ENCODE measurements at places on chromosomes 3 and 15.

- no peaks in the 10 kb centered on the region for H3K36me3 ChIP-seq
- no peaks in the 10 kb centered on the region for H3K27me3 ChIP-seq
- no peak for DNase-seq
These were observed 387.9 kb downstream of the ZIC1 start for GRCh38 chr3:147797095-147797494.

DNA sequence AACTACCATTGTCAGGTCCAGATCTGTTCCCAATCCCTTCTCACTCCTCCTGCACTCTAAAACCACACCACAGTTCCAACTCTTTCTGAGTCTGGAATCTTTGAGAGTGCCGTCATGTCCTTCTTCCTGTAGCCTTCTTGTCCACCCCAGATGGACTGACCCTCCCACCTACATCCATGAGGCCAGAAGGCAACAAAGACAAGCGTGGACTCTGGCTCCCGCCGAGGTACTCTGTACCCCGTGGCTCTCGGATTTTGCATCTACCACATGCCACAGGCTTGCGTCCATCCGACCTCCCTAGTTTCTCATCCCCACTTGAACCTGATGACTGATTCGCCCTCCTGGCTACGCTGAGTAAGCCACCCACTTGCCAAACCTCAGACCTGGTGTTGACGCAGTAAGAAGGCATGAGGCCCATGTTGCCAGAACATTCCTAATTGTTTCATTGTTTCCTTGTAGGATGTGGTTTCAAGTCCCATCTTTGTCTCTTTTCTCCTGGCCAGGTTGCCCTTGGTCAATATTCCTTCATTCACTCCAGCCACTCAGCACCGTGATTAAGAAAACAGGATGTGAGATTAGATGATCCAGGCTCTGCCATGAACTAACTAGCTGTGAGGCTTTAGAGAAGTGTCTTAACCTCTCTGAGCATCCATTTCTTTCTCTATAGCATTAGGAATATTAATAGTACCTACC lies 1.1 kb upstream of the ZBTB38 start:
- H3K27me3 ChIP-seq = no peaks in the 10 kb centered on the region
- H3K4me1 ChIP-seq = peaks cover 47% of the 10 kb centered on the region
- H3K4me3 ChIP-seq = peak overlapping the region; percentile 56
- peak overlapping the region; percentile 100 for H3K27ac ChIP-seq
- peak; percentile 99 for DNase-seq
- H3K36me3 ChIP-seq = no peaks in the 10 kb centered on the region

- H3K4me1 ChIP-seq = peaks cover 28% of the 10 kb centered on the region
- H3K27me3 ChIP-seq = no peaks in the 10 kb centered on the region
- no peaks in the 10 kb centered on the region for H3K36me3 ChIP-seq
These were observed 56.5 kb upstream of the FNDC3B start for GRCh38 chr3:171982828-171983227.

DNA sequence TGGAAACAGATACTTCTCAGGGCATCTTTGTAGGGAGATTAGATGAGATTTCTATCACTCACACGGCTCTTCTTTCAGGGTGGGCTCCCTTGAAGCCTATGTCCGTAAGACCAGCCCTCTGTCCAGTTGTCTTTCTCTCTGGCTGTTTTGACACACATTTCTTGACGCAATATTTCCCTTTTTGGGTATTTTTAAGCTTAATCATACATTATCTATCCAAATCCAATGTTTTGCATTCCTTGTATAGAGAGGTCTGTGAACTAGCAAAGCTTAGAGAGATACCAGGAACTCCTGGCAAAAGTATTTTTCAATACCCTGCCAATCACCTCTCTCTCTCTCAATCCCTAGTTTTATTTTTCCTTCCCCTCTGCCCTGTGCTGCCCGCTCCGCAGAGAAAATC lies 79.3 kb downstream of the EOMES start:
- no peak overlapping the region for H3K27ac ChIP-seq
- peaks cover 12% of the 10 kb centered on the region for H3K4me1 ChIP-seq
- H3K27me3 ChIP-seq = no peaks in the 10 kb centered on the region
- no peaks in the 10 kb centered on the region for H3K36me3 ChIP-seq
- no peak overlapping the region for H3K4me3 ChIP-seq

- H3K4me3 ChIP-seq = no peak overlapping the region
- peaks cover 14% of the 10 kb centered on the region for H3K4me1 ChIP-seq
These were observed 64.5 kb upstream of the TP63 start for GRCh38 chr3:189566550-189567130.

DNA sequence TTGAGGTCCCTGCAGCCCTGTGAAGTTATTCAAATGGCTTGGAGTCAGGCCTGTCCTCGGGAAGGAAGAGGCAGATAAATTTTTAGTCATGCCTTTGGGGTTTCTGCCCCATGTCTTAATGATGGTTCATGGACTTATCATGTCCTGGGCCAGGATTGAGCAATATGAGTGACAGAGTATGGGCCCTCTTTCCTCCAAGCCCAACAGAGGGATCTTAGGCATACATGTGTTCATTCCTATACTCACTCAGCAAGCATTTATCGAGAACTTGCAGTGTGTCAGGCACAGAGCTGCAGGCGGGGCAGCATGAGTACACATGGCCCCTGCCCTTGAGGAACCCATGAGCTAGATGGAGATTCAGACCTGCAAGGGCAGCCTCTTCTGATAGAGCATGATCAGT lies 6.2 kb downstream of the ESYT3 start:
- H3K36me3 ChIP-seq = no peaks in the 10 kb centered on the region
- peak; percentile 92 for DNase-seq
- no peaks in the 10 kb centered on the region for H3K27me3 ChIP-seq
- peaks cover 42% of the 10 kb centered on the region for H3K4me1 ChIP-seq
- no peak overlapping the region for H3K4me3 ChIP-seq

DNA sequence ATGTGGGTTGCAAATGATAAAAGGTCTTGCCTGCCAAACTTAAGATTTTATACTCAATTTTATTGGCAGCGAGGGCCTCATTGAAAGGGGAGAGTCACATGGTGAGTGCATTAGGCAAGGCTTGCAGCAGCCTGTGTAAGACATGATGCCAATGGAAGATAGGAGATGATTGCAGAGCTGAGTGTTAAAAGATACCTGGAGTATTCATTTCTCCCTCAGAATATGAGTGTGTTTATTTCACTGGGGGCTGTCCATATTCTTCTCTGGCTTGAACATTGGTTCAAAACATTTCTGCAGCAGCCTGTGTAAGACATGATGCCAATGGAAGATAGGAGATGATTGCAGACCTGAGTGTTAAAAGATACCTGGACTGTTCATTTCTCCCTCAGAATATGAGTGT lies 165.2 kb upstream of the NUDT16 start:
- no peaks in the 10 kb centered on the region for H3K27me3 ChIP-seq
- H3K27ac ChIP-seq = peak overlapping the region; percentile 32
- peak; percentile 25 for DNase-seq
- peaks cover 33% of the 10 kb centered on the region for H3K4me1 ChIP-seq
- no peak overlapping the region for H3K4me3 ChIP-seq

DNA sequence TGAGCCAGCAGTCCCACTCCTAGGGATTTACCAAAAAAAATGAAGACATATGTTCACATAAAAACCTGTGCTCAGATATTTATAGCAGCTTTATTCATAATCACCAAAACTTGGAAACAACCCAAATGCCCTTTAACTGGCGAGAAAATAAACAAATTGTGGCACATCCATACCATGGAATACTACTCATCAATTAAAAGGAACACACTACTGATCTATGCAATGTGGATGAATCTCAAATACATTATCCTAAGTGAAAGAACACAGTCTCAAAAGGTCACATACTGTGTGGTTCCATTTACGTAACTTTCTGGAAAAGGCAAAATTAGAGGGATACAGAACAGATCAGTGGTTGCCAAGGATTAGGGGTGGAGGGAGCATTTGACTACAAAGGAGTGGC lies 394.5 kb downstream of the SHQ1 start:
- H3K4me1 ChIP-seq = no peaks in the 10 kb centered on the region
- peak; percentile 15 for DNase-seq

DNA sequence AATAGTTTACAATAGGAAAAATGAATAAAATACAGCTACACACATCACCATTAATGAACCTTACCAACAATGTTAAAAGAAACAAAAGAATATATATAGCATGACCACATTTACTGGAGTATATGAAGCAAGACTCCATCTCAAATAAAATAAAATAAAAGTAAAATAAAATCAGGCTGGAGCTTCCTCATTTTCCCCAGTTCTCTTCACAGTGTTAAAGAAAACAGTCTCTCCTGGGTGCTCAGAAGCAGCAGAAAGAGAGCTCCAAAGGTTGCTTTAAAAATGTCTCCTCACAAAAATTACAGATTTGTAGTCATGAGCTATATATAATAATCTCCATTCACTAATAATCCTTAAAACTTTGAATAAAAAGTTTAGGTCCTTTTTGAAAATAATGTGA lies 48.8 kb downstream of the PIK3CB start:
- peaks cover 10% of the 10 kb centered on the region for H3K4me1 ChIP-seq
- no peaks in the 10 kb centered on the region for H3K27me3 ChIP-seq
- DNase-seq = no peak
- H3K4me3 ChIP-seq = no peak overlapping the region
- no peaks in the 10 kb centered on the region for H3K36me3 ChIP-seq

DNA sequence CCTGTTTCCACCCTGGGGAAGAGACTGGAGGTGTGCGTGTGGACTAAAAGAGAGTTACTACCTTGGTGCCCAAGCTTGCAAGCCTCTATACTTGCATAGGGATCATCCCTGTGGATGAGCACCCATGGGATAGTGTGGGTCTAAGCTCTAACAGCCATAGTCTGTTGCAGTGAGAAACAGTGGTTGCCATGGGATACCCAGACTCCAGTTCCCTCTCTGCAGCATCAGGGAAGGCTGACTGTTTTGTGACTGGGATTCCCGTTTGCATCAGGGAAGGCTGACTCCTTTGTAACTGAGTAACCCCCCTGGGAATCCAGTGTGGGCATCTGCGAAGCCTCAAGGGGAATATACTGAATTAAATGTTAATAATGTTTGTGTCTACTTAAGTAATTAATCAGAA lies 196.1 kb downstream of the ZNF621 start:
- H3K27me3 ChIP-seq = no peaks in the 10 kb centered on the region
- no peak for DNase-seq
- H3K27ac ChIP-seq = no peak overlapping the region
- no peak overlapping the region for H3K4me3 ChIP-seq
- H3K4me1 ChIP-seq = no peaks in the 10 kb centered on the region

DNA sequence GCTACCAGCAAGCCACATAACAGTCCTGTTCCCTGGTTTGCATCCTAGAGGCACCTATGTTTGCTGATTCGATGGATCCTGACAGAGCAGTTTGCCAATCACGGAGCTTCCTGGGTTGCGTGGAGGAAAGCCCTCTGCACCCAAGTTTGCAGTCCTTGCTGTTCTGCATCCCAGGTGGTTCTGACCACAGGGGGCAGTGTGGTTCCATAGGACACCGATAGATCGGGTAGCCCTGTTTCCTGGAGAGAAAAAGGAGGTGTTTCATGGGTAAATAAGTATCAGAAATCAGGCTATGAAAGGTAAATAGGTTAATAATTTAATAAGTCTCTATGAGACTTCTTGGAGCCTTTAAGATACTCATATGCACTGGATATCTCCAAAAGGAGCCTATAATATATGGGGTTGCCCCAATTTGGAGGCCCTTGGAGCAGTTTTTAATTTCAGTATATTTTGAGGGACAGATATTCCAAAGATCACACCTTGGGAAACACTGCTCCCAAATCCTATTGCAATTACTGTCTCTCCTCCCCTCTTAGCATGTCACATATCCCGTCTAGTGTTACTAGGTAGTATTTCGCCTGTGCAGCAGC lies 194.6 kb upstream of the TPM1 start:
- no peaks in the 10 kb centered on the region for H3K27me3 ChIP-seq
- no peaks in the 10 kb centered on the region for H3K36me3 ChIP-seq
- peaks cover 49% of the 10 kb centered on the region for H3K4me1 ChIP-seq
- H3K27ac ChIP-seq = peak overlapping the region; percentile 12

DNA sequence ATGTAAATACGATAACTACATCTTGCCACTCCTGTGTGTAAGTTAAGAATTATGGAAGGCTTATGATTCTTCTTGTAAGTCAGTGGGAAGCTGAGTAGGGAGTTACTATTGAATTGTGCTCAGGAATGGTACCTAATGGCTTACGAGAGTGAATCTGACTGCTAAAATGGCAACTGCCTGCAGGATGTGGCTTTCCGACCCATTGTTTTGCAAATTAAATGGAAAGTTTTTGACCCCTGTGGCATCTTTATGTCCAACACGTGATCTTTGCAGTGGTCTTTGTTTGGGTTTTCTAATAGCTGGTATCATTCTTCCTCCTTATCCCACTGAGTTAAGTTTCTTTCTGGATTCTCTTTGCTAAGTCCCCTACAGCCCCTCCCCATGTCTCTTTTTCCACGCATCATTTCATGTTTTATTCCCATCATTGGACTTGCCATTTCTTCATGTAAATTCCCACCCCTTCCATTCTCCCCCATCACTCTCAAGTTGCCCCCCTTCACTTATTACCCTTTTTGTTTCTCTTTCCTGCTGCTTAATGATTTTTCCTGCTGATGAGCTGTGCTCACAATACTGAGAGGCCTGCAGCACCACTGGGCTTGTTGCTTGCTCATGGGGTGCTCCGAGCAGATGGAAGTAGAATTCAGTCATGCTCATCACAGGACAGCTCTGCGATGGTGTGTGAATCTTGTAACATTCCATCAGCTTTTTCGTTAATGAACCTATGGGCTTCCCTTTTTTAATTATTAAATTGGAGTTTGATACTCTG lies 428.2 kb upstream of the IL12A start:
- H3K4me1 ChIP-seq = no peaks in the 10 kb centered on the region
- H3K36me3 ChIP-seq = no peaks in the 10 kb centered on the region
- H3K27ac ChIP-seq = no peak overlapping the region
- no peak overlapping the region for H3K4me3 ChIP-seq

DNA sequence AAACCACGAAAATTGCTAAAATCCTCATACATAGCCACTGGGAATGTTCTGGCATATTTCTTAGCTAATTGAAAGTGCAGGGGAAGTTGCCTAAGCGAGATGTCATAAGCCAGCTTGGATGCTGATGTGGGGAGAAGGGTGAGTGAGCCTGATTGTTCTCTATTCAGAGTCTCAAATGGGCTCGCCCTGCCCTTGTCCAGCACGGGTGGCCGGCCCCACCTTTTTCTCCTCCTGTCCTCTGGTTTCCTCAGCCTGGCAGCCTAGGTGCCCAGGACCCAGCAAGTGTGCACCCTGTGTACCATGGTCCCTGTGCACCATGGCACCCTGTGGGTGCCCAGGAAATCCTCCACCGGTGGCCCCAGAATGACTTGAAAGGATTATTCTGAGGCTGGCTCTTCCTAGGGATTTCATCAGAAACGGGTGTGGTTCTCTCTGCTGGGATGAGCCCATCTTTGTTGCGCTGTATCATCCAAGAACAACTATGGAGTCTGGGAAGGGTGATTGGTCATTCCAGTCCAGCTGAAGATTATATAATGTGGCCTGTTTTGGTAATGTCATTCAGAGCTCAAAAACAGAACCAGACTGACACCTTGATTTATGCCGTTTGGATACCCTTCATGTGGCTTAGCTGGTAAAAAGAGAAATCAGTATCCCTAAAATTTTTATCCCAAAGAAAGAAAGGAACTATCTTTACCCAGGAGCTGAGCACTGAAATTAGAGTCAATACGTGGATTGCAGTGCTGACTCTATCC lies 150.8 kb upstream of the BHLHE40 start:
- no peak overlapping the region for H3K4me3 ChIP-seq
- H3K27me3 ChIP-seq = no peaks in the 10 kb centered on the region
- no peaks in the 10 kb centered on the region for H3K36me3 ChIP-seq
- H3K27ac ChIP-seq = peak overlapping the region; percentile 92
- peaks cover 74% of the 10 kb centered on the region for H3K4me1 ChIP-seq

All from GM23248 (cell line).